Muscle of leg (tissue), 16 donors: ENCODE measurements at places on chromosomes 1 and 21. TPM values are rescaled to one million over a fixed set of nuclear protein-coding genes. Genes with fewer than 3 reads are reported as not detected.
A peak's percentile ranks its signal among the peaks of the same experiment; 100 is the strongest.

TNNI3K gene
- total RNA-seq: 2.2 TPM

SPRR3 gene
- not detected for total RNA-seq

YY1AP1 gene
- 60.6 TPM for total RNA-seq

DENND2D gene
- total RNA-seq: 2.5 TPM

GNAT2 gene
- 0.13 TPM for total RNA-seq

RGS2 gene
- 94.2 TPM for total RNA-seq

MR1 gene
- 6.3 TPM for total RNA-seq

CAMK2N1 gene
- 1.7 TPM for total RNA-seq

KRTAP19-3 gene
- total RNA-seq: not detected

TSSK3 gene
- 1.2 TPM for total RNA-seq

PTPRF gene
- 9.3 TPM for total RNA-seq

DNA sequence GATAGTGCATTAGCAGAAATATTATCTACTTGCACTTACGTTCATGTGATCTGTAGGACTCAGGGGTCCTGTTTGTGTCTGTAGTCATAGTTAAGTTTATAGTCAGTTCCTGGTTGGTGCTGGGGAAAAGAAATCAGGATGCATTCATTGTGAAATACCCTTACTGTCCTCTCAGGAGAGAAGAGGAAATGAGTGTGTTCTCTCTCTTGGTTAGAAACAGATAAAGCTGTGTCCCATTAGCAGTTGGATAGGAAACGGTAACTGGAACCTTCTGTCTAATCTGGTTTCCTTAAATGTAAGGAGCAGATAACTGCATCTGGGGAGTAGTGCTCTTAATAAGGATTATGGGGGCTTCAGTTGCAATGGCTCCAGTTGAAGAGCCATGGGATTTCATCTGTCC, 8.9 kb downstream of the SDCCAG8 start:
- DNase-seq: peak; percentile 75
- peaks cover 3% of the 10 kb centered on the region for H3K36me3 ChIP-seq
- peak overlapping the region; percentile 69 for H3K27ac ChIP-seq
- no peaks in the 10 kb centered on the region for H3K27me3 ChIP-seq
- no peak overlapping the region for H3K4me3 ChIP-seq

- peaks cover 2% of the 10 kb centered on the region for H3K27me3 ChIP-seq
- no peak overlapping the region for H3K4me3 ChIP-seq
- no peak for DNase-seq
- no peaks in the 10 kb centered on the region for H3K36me3 ChIP-seq
- H3K4me1 ChIP-seq: peaks cover 3% of the 10 kb centered on the region
These were observed 66.4 kb upstream of the FBXO28 start for GRCh38 chr1:224047538-224047937.

GRCh38 chr1:7352364-7352763, 418.7 kb upstream of the VAMP3 start:
- H3K27me3 ChIP-seq: peaks cover 2% of the 10 kb centered on the region
- no peak overlapping the region for H3K4me3 ChIP-seq
- no peaks in the 10 kb centered on the region for H3K4me1 ChIP-seq
- H3K36me3 ChIP-seq: no peaks in the 10 kb centered on the region
- DNase-seq: peak; percentile 17
- H3K27ac ChIP-seq: no peak overlapping the region

GRCh38 chr1:109569323-109569722, 20.9 kb downstream of the GNAI3 start:
- no peaks in the 10 kb centered on the region for H3K36me3 ChIP-seq
- no peak overlapping the region for H3K4me3 ChIP-seq
- no peaks in the 10 kb centered on the region for H3K27me3 ChIP-seq

DNA sequence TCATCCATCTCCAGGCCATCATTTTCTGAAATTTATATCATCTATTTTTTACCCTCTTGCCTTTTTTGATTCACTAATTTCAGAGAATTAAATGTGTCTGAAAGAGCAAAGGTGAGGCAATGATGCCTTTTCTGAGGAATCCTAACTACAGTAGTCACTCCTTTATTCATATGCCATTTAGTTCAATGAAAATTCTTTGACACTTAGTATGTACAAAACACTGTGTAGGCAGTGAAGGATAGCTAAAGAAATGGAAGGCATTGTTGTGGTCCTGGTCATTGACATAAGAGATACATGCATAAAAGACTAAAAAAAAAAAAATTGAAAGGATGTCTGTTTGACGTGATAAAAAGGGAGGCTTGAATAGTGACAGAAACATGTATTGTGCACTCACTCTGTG, 171.9 kb upstream of the BEND5 start:
- peaks cover 4% of the 10 kb centered on the region for H3K4me1 ChIP-seq
- H3K4me3 ChIP-seq: no peak overlapping the region
- H3K27ac ChIP-seq: no peak overlapping the region
- DNase-seq: no peak
- no peaks in the 10 kb centered on the region for H3K36me3 ChIP-seq

DNA sequence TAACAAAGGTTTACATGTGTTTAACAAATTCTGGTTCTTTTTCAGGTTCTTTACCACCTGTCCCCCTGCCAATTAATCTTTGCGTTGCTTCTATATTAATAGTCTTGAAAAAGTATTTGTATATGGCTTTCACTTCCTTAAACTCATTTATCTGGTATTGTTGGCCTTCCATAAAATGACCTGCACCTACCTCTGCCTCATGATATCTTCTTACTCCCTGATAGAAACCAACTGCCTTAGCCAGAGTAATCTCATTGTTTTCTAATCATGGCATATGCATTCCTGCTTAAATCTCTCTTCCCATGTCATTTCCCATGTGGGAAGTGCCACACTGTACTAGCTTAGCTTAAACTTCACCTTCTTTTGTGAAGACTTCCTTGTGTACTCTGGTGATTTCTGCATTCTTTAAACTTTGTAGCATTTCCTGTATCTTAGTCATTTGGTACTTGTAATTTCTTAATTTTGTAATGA, 8.7 kb downstream of the SMG7 start:
- no peaks in the 10 kb centered on the region for H3K36me3 ChIP-seq
- no peak overlapping the region for H3K27ac ChIP-seq
- H3K4me1 ChIP-seq: no peaks in the 10 kb centered on the region
- no peak for DNase-seq

DNA sequence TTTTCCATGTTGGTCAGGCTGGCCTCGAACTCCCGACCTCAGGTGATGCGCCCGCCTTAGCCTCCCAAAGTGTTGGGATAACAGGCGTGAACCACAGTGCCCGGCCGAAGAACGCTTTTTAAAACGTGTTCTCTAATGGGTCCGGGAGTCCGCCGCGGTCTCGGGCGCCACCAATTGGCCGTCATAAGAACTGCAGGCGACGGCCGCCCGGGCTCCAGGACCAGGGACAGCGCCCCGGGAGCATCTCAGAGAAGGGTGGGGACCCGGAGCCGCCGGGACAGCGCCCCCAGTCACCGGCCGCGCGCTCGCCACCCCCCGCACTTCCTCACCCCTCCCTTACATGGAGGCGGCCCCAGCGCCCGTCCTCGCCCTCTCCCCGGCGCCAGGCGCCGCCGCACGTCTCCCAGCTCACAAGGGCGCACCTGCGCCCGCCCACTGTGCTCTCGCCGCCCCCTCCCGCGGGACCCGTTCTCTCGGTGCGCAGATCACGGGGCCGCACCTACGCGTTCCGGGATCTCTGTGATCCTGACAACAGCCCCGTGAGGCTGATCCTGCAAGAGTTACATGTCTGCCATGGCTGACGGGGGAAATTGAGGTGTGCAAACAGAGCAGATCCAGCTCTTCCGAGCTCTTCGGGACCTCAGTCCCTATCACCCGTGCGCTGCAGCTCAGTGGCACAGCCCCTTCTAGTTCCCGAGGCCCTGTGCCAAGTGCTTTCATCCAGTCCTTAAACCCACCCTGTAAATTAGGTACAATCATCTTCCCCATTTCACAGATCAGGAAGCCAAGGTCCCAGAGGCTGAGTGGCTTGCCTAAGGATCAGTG, 9.8 kb downstream of the RAP1GAP start:
- no peak overlapping the region for H3K4me3 ChIP-seq
- peaks cover 2% of the 10 kb centered on the region for H3K4me1 ChIP-seq
- no peaks in the 10 kb centered on the region for H3K36me3 ChIP-seq
- DNase-seq: peak; percentile 70
- H3K27ac ChIP-seq: no peak overlapping the region

DNA sequence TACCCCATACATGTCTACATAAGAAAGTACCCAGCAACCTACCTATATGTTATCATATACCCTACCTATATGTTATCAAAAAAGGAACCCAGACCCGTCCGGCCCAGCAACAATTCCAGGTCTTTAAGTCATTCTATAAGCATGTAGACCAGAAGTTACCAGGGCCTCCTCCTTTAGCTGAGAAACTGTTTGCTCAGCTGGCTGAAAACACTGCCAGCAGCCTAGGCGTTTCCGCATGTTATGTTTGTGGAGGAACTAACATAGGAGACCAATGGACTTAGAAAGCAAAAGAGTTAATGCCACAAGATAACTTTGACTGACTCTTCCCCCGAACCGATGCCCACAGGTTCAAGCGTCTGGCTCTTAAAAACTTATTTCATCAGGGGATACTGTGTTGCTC, 7.1 kb upstream of the ZNF678 start:
- H3K27me3 ChIP-seq: peaks cover 33% of the 10 kb centered on the region
- H3K4me3 ChIP-seq: no peak overlapping the region
- no peak for DNase-seq

GRCh38 chr1:161483361-161483760, 21.9 kb upstream of the FCGR2A start:
- no peak for DNase-seq
- H3K27me3 ChIP-seq: peaks cover 40% of the 10 kb centered on the region
- H3K36me3 ChIP-seq: no peaks in the 10 kb centered on the region
- H3K4me1 ChIP-seq: no peaks in the 10 kb centered on the region
- H3K4me3 ChIP-seq: no peak overlapping the region

DNA sequence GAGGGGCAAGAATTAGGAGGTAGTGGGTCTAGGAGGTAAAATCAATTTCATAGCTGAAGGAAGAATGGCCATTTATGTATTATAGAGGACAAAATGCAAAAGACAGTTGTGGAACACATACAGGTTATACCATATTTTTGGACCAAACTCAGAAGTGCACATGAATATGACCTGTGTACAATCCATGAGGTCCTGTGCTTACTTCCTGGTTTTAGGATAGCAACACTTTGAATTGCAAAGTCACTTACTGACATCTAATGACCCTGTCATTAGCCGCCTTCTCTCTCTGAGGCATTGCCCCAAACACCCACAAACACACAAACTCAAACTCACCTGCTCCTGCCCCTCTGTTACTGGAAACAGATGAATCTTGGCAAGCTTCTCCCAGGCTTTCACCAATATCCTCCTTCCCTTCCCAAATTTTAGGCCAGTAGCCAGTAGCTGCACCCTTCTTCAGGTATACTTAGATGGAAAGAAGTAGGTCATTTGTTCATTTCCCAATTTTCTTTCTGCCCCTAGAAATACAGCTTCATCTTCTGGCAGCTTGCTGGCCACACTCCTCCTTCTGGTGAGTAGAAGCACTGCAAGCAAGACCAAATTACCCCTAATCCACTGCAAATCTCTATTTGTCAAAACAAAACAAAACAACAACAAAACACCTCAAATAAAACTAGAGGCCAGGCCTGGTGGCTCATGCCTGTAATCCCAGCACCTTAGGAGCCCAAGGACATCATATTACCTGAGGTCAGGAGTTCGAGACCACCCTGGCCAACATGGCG, 13.7 kb upstream of the RPL5 start:
- H3K4me1 ChIP-seq: no peaks in the 10 kb centered on the region
- no peak overlapping the region for H3K4me3 ChIP-seq
- H3K36me3 ChIP-seq: no peaks in the 10 kb centered on the region
- DNase-seq: peak; percentile 23

- H3K27ac ChIP-seq: peak overlapping the region; percentile 71
- H3K36me3 ChIP-seq: peaks cover 38% of the 10 kb centered on the region
- H3K27me3 ChIP-seq: no peaks in the 10 kb centered on the region
- no peak for DNase-seq
These were observed 24.9 kb downstream of the SETD4 start for GRCh38 chr21:36035381-36035791.

GRCh38 chr1:72241397-72241796, 40.9 kb downstream of the NEGR1 start:
- no peaks in the 10 kb centered on the region for H3K27me3 ChIP-seq
- no peak for DNase-seq
- H3K36me3 ChIP-seq: no peaks in the 10 kb centered on the region

- H3K27me3 ChIP-seq: peaks cover 13% of the 10 kb centered on the region
- peak; percentile 57 for DNase-seq
- H3K4me1 ChIP-seq: peaks cover 11% of the 10 kb centered on the region
- H3K27ac ChIP-seq: peak overlapping the region; percentile 75
- H3K4me3 ChIP-seq: no peak overlapping the region
These were observed 5.7 kb downstream of the S1PR1 start for GRCh38 chr1:101242324-101243050.

GRCh38 chr1:231882790-231883189, 256.2 kb downstream of the DISC1 start:
- no peak overlapping the region for H3K27ac ChIP-seq
- no peaks in the 10 kb centered on the region for H3K27me3 ChIP-seq
- no peaks in the 10 kb centered on the region for H3K4me1 ChIP-seq

DNA sequence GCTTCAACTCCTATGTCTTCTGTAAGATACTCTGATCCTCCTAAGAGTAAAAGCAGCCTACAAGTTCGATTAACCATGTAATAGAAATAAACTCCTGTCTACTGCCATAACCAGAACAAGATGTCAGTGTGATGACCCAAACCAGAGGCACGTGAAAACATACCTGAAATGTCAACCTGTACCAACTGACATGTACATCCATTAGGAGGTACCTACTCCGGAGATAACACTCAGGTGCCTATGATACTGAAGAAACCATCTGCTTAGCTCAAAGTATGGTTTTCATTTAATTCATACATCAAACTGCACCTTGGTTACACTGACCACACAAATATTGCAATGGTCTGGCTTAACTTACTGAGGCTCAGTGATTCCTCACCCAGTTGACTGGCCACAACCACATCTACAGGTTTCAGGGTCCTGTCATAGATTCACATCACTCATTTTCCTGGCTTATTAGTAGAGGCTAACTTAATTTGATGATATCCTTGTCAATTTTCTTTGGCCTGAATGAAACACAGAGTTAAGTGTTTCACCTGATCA, 4.4 kb downstream of the ITPKB start:
- peaks cover 44% of the 10 kb centered on the region for H3K36me3 ChIP-seq
- DNase-seq: no peak

GRCh38 chr1:205572421-205572820, 59.4 kb downstream of the ELK4 start:
- peaks cover 56% of the 10 kb centered on the region for H3K27me3 ChIP-seq
- peaks cover 7% of the 10 kb centered on the region for H3K4me1 ChIP-seq
- H3K27ac ChIP-seq: no peak overlapping the region
- no peaks in the 10 kb centered on the region for H3K36me3 ChIP-seq

GRCh38 chr1:106620521-106620954, 435.9 kb upstream of the PRMT6 start:
- no peak overlapping the region for H3K27ac ChIP-seq
- DNase-seq: no peak
- H3K4me1 ChIP-seq: no peaks in the 10 kb centered on the region
- H3K4me3 ChIP-seq: no peak overlapping the region

DNA sequence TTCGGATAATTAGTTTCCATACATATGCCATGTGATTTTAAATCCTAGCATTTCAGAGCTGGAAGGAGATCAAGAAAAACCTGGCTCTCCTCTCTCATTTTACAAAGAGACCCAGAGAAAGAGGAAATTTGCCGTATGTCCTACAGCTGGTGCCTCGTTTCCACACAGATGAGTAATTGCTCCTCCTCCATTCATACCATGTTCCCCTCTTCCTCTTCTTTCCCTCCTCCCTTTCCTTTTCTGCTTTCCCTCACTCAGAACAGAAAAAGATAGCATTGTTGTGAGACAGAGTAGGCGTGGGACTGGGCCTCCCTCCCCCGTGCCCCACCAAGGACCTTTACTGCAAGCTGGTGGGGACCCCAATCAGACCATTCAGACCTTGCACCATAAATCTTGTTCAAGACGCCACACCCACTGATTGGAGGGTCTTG, 13.7 kb upstream of the SLC44A3 start:
- peak; percentile 84 for DNase-seq
- peak overlapping the region; percentile 47 for H3K27ac ChIP-seq
- peaks cover 28% of the 10 kb centered on the region for H3K4me1 ChIP-seq
